ENCODE measurements at places on chromosomes 12 and 14.
A peak's percentile ranks its signal among the peaks of the same experiment; 100 is the strongest.

- no peak for DNase-seq
These were observed 117.1 kb downstream of the NTF3 start for GRCh38 chr12:5549011-5549410.

- DNase-seq: no peak
These were observed 36.4 kb upstream of the TUNAR start for GRCh38 chr14:95840094-95840700.

DNA sequence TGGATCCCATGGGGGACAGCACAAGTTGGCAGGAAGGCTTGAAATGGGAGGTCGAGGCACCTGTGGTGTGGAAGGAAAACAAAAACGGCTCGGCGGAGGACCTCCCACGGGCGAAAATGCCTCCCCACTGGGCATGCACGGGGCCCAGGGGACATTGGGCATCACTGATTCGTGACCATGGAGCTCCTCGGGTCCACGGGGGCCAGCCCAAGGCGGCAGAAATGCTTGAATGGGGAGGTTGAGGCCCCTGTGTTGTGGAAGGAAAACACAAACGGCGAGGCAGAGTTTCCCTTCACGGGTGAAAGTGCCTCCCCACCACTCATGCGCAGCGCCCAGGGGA is 376.0 kb downstream of the ALG10 start:
- DNase-seq: peak; percentile 1

GRCh38 chr12:82146740-82147139 is 211.4 kb downstream of the CCDC59 start:
- DNase-seq: no peak

DNA sequence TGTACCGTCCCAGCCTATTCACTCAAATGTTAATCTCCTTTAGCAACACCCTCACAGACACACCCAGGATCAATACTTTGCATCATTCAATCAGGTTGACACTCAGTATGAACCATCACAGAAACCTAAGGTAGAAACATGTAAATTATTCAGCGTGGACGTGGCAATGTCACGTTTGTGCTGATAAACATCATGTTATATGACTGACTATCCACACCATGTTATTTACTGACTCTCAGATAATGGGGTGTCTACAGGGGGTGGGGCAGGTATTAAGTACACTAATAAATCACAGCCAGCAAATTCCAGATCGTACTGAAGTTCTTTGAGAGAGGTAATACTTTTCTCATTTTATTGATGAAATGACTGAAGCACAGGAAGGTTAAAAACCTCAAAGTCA is 280.0 kb downstream of the C12orf75 start:
- DNase-seq: no peak

GRCh38 chr12:47017901-47018475 is 61.4 kb upstream of the PCED1B start:
- DNase-seq: no peak

- no peak for DNase-seq
These were observed 19.4 kb downstream of the GNS start for GRCh38 chr12:64739778-64740177.

GRCh38 chr14:89178376-89178775 is 238.7 kb downstream of the FOXN3 start:
- no peak for DNase-seq

GRCh38 chr12:53344824-53345485 is 8.8 kb upstream of the SP7 start:
- DNase-seq: peak; percentile 55

- no peak for DNase-seq
These were observed 749 bp downstream of the AKAP3 start for GRCh38 chr12:4648104-4648500.

- DNase-seq: no peak
These were observed 1.4 kb upstream of the ZFP36L1 start for GRCh38 chr14:68794130-68794850.

DNA sequence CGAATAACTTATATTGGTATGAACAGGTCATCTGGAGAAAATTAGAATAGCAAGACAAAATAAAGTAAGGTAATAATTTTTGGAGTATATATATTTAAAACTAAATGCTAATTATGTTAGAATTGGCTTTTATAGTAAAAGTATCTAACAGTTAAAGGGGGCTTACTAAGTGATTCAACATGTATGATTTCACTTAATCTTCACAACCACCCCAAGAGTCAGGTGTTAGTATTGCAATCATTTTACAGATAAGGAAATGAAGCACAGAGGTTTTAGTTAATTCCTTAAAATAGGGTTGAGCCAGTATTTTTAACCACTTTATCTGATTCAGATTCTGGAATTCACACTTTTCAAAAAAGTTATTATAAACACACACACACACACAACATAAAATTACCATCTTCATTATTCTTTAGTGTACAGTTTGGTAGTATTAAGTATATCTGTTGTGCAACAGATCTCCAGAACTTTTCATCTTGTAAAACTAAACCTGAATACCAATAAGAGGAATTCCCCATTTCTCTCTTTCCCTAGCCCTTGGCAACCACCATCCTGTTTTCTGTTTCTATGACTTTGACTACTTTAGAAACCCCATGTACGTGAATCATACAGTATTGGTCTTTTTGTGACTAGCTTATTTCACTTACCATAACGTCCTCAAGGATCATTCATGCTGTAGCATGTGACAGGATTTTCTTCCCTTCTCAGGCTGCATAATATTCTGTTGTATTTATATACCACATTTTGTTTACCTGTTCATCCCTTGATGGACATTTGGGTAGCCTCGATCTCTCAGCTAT is 12.5 kb downstream of the A2M start:
- no peak for DNase-seq

- DNase-seq: no peak
These were observed 13.2 kb upstream of the LIMA1 start for GRCh38 chr12:50296554-50296953.

- peak; percentile 83 for DNase-seq
These were observed 143.5 kb downstream of the SCARB1 start for GRCh38 chr12:124720004-124720680.

GRCh38 chr12:92786045-92786444 is 83.3 kb downstream of the PLEKHG7 start:
- DNase-seq: no peak
